ENCODE measurements at places on chromosomes 16 and 17.

DNA sequence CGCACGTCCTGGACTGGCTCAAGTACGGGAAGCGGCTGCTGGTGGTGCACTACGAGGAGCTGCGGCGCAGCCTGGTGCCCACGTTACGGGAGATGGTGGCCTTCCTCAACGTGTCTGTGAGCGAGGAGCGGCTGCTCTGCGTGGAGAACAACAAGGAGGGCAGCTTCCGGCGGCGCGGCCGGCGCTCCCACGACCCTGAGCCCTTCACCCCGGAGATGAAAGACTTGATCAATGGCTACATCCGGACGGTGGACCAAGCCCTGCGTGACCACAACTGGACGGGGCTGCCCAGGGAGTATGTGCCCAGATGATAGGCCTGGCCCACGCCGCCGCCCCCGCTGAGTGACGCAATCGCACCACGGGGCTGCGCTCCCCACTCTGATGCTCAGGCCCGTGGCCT, 50.2 kb downstream of the WSCD1 start:
- no peak for DNase-seq

- DNase-seq = peak; percentile 39
Observed at GRCh38 chr17:77372444-77373298, 231.9 kb downstream of the SEC14L1 start.

DNA sequence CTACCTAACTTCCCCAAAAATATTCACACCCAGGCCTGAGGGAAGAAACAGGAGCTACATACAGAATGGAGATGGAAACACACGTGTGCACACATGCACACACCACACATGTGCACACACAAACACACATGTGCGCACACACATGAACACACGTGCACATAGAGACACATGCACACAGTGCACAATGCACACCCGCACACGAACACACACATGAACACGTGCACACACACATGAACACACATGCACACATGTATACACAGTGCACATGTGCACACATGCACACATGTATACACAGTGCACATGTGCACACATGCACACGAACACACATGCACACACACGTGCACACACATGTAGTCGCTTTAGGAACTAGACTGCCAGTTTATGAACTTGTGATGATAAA, 18.8 kb downstream of the CA5A start:
- DNase-seq = no peak

DNA sequence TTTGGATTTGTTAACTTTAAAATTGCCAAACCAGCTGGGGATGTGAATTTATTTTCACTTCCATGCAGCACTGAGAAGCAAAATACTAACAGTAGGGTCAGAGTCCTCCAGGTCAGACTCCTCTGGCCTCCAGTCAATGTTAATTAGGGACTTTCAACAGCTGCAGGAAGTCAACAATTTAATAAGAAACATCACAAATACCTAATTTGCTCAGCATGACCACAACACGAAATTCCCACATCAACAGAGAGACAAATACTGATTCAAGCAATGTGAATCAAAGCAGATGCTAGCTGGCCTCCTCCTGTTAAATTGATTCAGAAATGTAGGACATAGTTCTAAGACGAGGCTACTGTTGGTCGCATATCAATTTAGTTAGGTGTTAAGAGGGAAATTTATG, 111.7 kb downstream of the ABCA8 start:
- DNase-seq = no peak

DNA sequence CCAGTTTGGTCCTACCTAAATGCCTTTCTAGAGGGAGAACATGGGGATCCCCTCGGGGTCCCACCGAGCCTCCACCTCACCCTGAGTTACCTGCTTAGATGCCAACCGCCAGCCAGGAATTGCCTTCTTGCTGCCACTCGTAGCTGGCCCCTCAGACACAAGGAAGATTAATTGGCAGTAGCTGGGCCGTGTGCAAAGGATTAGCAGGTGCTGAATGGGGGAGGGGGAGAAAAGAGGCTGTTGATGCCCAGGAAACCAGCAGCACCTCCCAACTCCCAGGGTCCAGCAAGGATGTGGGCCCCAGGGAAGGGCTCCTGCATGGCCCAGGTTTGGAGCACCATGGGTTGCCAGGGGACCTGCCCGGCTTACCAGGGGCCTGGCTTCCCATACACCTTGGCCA, at the start of gene CNGB1:
Gene CNGB1, minus strand, starts transcription at position 159 of the 400 bp plus-strand sequence. CDS start 3,842 bp downstream, outside the sequence.
- no peak for DNase-seq

GRCh38 chr17:1091900-1092299, 87.9 kb downstream of the ABR start:
- DNase-seq = no peak

- DNase-seq = no peak
Observed at GRCh38 chr16:35239561-35239960, 1780.1 kb downstream of the TP53TG3F start.

DNA sequence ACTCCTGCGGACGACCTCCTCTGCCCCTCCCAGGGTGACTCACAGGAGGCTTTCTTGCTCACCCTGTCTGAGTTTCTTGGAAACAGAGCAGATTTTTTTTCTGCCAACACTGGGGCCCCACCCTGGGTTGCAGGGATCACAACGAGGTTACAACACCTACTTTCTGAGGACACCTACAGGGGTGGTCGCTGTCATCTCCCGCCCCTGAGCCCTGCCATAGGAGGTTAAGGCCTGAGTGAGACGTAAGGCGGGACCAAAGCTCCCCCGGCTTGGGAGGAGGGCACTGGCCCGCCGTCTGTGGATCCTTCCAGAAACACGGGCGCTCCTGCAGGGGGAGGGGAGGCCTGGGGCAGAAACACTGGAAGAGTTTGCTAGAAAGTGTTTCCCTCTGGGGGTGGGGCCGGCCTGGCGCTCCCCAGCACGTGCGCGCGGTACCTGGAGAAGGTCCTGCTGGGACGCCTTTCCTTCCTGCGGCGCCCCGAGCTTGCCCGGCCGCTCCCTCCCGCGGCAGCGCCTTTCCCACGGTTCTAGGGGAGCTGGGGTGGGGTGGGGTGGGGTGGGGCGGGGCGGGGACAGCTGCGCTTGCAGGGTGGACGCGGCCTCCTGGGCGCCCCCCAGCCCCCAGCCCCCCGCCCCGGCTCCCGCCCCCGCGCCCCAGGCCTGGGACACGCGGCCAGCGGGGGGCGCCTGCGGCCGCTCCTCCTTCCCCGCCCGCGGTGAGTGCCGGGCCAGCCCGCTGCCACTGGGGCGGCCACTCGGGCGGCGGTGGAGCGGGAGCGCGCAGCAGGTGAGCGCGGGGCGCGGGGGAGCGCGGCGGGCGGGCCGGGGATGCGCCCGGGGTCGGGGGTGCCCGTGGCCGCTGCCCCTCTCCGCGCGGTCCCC, 20.7 kb upstream of the ADCY7 start:
- DNase-seq = peak; percentile 49

- DNase-seq = no peak
Observed at GRCh38 chr17:56798916-56799315, 34.8 kb downstream of the C17orf67 start.

DNA sequence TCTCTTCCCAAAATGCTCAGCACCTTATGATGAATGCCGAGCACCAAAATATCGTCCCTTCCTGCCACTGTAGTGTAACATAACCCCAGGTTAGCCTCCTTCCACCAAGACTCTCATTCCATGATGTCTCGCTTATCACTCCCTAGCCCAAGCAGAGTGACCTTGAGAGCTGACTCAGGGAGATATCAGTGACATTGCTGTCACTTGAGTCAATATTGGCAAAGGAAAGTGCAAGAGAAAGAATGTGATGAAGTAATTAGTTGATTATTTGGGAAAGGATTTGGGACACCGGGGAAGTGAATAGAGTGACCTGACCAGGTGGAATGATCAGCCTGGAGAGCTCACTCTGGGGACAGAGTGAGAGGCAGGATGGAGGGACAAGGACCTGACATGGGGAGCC, 2.6 kb upstream of the ANKFN1 start:
- DNase-seq = no peak

GRCh38 chr16:82368041-82368440, 198.0 kb upstream of the MPHOSPH6 start:
- DNase-seq = no peak

DNA sequence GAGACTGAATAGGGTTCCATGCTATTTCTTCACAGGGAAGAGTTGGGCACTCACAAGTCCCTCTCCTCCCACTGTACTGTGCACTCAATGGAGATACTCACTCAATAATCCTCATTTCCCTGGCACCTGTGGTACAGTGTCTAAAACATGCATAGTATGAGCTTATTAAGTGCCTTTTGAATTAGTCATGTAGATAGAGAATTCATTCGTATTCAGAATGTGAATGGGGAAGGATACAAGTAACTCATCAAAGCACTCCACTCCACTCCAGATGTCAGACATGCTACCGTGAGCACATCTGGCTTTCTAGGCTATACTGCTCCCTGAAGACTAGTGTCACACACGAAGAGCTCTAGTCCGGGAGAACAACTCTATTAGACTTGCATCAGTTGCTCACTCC, 6.3 kb downstream of the C17orf75 start:
- no peak for DNase-seq

- DNase-seq = no peak
Observed at GRCh38 chr17:7328840-7329373, at the start of gene NEURL4. Gene NEURL4 (minus strand): TSS chr17:7329335. CDS start chr17:7329312, 23 bp downstream.

DNA sequence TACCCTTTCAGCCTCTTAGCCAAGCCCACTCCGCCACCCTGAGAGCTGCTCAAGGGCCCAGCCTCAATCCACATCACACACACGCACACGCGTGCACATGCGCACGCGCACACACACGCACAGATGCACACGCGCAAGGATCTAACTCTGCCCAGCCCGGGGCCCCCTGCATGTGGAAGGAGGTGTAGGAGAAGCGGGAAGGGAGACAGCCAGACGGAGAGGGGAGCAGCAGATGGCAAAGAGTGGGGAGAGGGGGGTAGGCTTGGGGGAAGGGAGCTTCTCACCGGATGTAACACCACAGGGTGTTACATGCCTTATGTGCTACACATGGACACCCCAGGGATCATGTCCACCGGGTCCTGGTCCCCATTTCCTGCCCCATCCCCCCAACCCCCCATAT, 15.3 kb downstream of the DLG4 start:
- no peak for DNase-seq

DNA sequence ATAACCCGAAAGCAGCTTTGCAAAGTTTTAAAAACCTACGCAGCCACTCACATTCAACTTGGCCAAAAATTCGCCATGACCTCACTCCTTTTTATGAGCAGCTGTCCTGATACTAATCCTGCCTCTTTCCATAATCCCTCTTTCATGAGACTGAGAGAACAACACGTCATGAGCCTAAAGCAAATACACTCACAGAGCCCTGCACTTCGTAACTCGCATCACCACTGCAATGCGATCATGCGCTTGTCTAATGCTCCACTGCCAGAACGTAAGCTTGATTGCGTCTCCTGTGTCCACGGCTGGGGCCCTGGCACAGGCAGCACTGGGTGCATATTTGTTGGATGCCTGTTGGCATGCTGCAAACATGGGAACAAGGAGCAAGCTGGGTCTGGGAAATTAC, 36.2 kb downstream of the CDRT4 start:
- no peak for DNase-seq

DNA sequence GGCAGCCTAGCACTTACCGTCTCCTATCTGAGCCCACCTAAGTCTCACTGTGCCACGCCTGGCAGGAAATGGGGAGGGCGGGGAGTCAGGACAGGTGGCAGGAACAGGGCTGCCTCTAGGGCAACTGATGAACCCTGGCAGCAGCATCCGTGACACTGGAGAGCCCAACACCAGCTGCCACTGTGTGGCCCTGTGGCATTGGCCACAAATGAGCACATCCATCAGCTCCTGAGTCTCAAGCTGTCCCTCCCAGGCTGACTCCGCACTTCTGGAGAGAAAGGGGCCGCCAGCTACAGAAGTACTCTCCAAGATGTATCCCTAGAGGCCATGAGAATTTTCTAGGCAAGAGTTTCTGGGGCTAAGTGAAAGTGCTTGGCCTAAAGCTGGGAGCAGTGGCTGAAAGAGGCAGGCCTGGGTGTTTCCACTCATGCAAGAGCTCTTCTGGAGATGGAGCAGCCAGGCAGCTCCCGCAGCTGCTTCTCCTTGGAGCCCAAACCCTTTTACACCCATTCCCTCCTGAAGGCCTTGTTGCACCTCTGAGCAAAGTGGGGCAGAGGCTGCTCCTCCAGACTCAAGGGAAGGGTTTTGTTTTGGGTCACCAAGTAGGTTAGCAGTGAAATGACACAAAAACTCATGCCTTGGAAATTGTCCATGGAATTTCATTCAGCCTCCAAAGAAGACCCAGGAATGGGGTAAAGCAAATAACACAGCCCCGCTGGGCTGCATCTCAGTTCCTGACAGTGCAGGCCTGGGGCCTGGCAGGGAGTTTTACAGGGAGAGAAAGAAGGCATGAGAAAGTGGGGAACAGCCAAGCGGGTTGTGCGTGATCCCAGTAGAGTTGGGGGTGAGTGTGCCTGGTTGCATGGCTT, 25.8 kb downstream of the PEMT start:
- no peak for DNase-seq

GRCh38 chr16:22786691-22787090, 27.3 kb upstream of the HS3ST2 start:
- no peak for DNase-seq

- no peak for DNase-seq
Observed at GRCh38 chr16:86609661-86610060, 31.3 kb downstream of the FOXL1 start.

GRCh38 chr17:5638596-5638995, 54.3 kb upstream of the NLRP1 start:
- DNase-seq = no peak

DNA sequence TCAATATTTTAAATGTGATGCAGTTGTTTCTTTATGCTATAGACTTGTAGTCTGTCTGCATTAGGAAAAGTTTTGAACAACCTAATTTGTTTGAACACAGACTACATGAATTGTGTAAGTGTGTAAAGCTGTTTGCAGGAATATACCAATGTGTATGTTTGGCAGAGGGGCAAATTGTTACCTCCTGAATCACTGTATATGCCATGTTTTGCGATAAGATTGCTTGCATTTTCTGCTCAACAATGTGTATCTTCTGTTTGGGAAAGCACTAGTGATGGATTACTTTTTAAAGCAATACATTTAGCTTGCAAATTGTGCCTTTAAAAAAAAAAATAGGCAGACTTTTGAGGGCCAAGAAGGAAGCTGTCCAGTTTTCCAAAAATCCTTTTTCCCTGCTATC, 14.6 kb downstream of the RBBP6 start:
- no peak for DNase-seq

GRCh38 chr16:9318764-9319163, 227.3 kb downstream of the HAPSTR1 start:
- DNase-seq = no peak

GRCh38 chr17:55564081-55564480, 52.8 kb upstream of the SMIM36 start:
- DNase-seq = no peak

GRCh38 chr17:10013365-10014112, 108.5 kb upstream of the RCVRN start:
- no peak for DNase-seq

- no peak for DNase-seq
Observed at GRCh38 chr16:57091200-57091974, 996 bp upstream of the CPNE2 start.

GRCh38 chr17:67845374-67845773, 20.1 kb downstream of the BPTF start:
- DNase-seq = no peak
